Fibroblast of gingiva (primary cell): ENCODE measurements at places on chromosomes 11 and 22.
A peak's percentile ranks its signal among the peaks of the same experiment; 100 is the strongest.

GRCh38 chr11:124608147-124608546 lies 3.1 kb upstream of the PANX3 start:
- no peak for DNase-seq

DNA sequence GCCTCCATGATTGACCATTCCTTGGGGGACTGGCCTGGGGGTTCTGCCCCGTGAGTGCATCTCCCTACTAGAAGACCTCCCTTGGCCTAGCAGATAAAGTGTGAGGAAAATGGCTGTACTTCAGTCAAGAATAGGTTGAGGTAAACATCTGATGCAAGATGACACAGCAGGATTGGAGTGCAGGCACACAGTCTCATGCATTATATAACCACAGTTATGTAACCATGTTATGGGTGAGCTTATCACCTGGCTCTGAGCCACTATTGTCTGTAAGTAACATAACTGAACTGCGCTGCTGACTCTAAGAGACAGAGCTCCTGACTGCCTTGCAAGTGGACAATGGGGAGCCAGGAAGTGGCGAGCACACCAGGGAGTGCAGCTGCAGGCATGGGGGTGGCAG lies 378.7 kb upstream of the ANO5 start:
- DNase-seq: no peak

- DNase-seq: no peak
These were observed 26.4 kb upstream of the KIRREL3 start for GRCh38 chr11:127027000-127027399.

DNA sequence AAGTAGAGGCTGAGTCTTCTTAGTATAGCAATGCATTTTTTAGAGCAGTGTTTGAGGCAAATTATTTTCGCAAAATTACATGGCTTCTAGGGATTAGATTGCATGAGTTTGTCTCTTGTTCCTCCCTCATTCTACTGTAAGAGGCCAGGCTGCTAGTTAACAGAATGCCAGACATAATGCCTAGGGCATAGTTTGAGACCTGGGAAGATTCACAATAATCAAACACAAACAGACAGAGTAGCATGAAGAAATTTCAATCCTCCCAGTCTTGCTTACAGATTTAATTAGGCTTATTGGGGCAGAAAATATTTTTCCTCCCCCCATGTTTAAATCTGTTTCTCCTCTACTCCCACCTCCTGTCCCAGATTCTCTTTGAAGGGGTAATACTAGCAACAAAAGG lies 48.3 kb downstream of the ARHGEF12 start:
- peak; percentile 56 for DNase-seq
